CD4-positive, alpha-beta T cell treated with Interleukin-12 subunit alpha and Interleukin-12 subunit beta, for 1 hour (primary cell): ENCODE measurements at places on chromosomes 5 and 9.

GRCh38 chr9:35603506-35603985 lies 1.5 kb upstream of the TESK1 start:
- no peak for DNase-seq

DNA sequence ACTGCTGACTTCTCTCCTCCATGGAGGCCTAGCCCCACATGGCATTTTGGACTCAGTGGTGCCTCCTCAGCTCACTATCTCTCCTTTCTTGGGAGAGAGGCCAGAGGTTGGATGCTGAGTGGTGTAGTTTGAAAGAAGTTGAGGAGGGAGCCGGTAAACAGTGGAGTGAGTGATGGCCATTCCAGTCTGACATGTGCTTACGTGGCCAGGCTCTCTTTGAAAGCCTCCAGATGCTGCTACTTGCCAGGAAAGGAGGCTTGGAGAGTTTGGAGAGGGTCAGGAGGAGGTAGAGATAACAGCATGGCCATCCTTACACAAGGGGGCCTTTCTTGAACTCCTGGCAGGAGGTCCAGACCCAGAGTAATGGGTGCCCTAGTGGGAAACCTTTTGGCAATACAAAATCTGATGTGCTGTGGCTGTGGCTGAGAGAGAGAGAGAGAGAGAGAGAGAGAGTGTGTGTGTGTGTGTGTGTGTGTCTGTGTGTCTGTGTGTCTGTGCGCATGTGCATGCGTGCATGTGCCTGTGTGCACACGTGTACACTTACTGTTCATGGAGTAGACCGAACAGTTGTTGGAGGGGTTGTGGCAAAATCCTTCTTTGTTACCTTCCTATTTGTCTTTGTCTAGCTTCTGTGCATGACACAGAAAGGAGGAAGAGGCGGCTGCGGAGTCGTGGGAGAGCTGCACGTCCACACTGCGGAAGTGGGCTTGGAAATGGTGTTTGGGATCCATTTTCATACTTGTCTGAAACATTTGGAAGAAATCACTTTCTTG lies 37.8 kb downstream of the RALGPS1 start:
- DNase-seq = no peak

DNA sequence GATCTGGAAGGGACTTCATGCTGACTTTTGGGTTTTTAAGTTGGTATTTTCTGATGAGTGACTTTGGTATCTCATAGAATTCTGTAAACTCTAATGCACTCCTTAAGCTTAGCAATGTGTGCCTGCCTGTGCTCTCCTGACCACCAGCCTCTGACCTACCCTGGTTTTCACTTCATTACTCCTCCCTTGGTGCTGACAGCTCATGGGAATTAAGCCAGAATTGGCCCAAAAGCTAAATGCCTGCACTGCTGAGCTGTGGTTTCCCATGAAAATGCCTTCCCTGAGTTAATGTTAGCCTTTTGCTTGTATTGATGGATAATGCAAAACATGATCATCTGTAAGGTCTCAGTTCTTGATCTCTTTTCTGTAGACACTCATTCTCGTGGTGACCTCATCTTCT lies 308.0 kb downstream of the DOCK8 start:
- no peak for DNase-seq

GRCh38 chr5:155728857-155729683 lies 597.9 kb upstream of the SGCD start:
- DNase-seq = peak; percentile 11

DNA sequence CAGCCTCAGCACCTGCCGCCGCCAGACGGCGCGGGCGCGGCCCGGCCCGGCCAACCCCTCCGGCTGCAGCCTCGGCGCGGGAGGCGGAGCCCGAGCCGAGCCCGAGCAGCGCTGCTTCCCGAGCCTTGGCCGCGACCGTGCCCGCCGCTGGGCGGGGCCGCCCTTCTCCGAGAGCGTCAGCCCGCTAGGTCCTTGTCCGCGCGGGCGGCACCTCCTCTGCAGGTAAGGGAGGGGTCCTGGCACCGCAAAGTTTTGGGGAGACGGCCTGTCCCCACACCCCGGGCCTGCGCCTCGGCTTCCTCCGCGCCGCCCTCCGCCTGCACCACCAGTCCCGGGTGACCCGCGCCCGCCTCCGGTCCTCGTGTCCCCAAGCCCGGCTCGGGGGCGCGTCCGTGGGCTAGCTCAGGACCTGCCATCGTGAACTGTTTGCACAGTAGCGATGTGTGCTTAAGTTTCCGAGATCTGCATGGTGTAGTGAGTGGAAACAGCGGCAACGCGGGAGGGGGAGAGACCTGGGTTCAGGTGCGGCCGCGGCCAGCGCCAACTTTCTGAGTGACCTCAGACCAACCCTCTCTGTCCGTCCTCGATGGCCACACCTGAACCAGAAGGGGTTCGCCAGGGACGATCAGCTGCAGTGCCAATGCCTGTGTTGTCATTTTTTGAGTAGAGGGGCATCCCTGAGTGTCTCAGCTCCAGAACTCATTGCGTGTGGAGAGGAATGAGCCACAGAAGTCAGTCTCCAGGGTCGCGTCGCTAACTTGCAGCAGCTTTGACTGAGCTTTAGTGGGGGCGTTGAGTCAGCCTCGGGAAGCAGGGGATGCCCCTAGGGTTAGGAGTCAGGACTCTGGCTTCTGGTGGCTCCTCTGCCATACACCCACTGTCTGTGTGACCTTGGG lies at the start of gene FRMPD1:
FRMPD1 (plus strand) TSS at position 82 of the 896 bp plus-strand sequence. CDS start 41,688 bp downstream, outside the sequence.
- peak; percentile 53 for DNase-seq

- no peak for DNase-seq
Observed at GRCh38 chr9:75081632-75082031, 6.3 kb downstream of the NMRK1 start.

DNA sequence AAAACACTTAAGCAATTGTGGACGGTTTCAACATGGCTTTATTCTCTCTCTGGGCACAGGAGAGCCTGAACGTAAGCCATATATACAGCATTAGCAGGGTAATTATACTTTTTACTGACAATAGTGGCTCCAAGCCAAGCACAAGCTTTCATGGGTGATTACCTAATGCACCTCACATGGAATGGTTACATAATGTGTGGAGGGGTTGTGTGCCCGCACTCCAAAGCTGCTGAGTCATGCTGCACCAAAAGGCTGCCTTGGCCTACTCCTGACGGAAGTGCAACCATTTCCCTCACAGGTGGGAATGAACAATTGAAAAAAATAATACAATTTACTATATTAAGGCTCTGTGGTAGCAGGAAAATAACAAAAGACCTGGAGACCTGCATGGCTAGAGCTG lies 86.5 kb upstream of the ATP10B start:
- no peak for DNase-seq

DNA sequence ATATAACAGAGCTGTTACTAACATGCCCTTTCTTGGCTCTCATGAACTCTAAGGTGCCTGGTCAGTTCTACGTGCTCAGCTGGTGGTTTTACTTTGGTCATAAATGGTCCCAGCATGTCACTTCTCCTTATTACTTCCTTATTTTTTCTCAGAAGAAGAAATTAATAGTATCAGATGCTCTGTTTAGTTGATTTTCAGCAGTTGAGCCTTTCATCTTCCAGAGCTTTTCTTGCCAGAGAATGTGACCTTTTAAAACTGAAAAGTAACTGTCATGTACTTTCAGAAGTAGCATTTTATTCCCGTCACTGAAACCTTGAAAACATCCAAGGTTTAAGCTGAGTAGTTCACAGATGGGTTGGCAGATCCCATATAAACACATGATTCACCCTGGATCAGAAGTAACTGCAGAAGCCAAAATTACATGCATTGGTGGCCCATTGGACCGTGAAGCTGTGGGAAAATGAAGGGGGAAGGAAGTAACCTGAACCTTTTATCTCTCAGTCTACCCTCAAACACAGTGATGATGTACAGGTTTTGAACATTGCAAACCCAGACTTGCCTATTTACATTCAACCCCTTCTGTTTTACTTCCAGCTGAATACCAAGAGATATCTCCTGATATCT lies 50.5 kb downstream of the HACD4 start:
- DNase-seq = no peak
